ENCODE measurements at places on chromosomes 3 and 15.

DNA sequence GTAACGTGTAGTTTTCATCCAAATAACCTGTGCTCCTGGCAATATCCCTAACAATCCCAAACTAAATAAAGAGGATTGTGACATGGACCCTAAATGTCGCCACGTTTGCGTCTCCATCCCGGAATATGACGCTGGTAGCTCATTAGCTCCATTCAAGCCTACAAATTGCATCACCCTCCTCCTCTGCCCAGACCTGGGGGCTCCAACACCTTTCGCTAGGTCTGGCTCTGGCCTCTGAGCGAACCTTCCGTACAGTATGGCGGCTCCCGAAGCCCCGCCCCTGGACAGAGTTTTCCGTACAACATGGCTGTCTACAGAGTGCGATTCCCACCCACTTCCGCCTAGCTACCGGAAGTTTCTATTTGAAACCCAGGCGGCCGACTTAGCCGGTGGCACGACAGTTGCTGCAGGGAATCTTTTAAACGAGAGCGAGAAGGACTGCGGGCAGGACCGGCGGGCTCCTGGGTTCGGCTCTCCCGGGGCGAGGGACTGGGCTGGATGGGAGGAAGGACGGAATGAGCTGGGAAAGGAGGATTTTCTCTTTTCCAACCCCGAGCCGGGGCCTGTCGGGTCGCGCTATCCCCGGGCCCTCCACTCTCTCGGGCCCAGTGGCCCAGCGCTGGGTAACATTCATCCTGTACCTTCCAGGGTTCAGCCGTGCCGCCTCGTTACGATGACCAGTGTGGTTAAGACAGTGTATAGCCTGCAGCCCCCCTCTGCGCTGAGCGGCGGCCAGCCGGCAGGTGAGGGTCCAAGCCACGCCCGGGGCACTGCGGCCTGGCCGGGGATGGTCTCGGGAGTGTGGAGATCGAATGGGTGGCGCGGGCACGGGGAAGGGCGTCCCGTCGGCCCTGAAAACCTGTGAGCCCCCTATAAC, at the start of gene KNSTRN:
Gene KNSTRN, plus strand, starts transcription at position 142 of the 877 bp plus-strand sequence. Its CDS starts 115 bp downstream, at position 257.
- DNase-seq: peak; percentile 86

DNA sequence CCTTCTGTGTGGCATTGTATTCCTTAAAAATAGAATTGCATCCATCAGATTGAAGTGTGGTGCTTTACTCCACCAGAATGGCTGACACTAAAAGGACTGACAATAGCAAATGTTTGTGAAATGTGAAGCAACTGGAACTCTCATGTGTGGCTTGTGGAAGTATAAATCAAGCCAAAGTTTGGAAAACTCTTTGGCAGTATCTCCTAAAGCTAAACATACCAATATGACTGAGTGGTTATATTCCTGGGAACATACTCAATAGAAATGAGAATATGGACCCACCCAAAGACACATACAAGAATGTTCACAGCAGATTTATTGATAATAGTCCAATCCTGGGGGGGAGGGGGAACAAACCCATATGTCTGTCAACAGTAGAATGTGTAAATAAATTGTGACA, 87.1 kb downstream of the RARB start:
- no peak for DNase-seq

DNA sequence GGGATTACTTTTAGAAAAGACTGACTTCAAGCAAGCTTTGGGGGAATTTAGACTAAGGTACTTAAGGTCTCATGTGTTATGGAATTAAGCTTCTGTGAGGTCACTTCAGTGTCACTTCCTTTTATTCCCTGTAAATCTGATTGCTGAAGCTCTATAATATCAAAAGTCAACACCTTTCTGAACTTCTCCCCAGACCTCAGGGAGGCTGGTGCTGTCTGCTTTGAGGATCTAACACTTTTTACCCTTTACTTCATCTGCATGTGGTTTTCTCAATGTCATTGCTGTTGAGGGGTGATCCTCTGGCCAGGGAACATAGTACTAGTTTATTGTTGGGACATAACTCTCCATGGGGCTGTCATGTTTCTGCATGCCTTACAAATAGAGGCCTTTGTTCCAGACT, 41.8 kb upstream of the RASGRF1 start:
- DNase-seq: no peak

- no peak for DNase-seq
Measured at GRCh38 chr3:74054566-74054965, 429.8 kb upstream of the PDZRN3 start.

GRCh38 chr3:126052196-126053058, 31.5 kb downstream of the SLC41A3 start:
- DNase-seq: no peak

GRCh38 chr15:94083467-94084052, 147.8 kb upstream of the MCTP2 start:
- DNase-seq: no peak

DNA sequence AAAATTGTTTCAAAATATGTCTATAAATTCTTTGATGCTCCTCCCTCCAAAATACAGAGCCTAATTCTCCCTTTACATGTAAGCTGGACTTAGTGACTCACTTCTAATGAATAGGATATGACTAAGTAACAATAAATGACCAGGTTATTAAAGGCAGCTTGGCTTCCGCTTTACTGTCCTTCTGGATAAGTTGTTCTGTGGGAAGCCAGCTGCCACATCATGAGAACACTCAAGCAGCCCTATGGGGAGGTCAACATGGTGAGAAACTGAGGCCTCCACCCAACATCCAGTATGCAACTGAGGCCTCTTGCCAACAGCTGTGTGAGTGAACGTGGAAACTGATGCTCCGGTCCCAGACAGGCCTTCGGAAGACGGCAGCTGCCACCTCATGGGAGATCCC, 247.3 kb upstream of the CHRM5 start:
- DNase-seq: no peak

- no peak for DNase-seq
Measured at GRCh38 chr3:67863869-67864268, 209.5 kb upstream of the SUCLG2 start.

- no peak for DNase-seq
Measured at GRCh38 chr15:29533647-29534046, 264.0 kb upstream of the NSMCE3 start.

DNA sequence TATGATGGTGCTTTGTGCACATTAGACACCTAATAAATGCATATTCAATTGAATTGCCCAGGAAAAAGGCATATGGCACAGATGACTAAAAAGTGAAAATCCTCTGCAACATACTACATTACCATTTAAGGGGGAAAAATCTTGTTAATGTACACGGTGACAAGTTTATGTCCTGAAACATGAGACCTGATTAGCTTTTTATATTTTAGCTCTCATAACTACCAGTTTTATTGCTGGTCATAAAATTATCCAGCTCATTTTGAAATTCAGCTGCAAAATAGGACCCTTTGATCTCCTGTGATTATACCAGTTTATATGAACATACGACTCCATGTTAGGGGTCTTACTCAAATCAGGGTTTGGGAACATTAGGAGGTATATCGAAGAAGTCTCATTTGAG, 684.6 kb upstream of the CCDC54 start:
- no peak for DNase-seq

Data from stimulated activated CD4-positive, alpha-beta T cell treated with anti-CD3 and anti-CD28 coated beads, Interleukin-1b, Interleukin-23, amount 100 ng/mL, for 24 hours (primary cell).